Astrocyte of the spinal cord (primary cell): ENCODE measurements at places on chromosomes 6 and 20.

GRCh38 chr6:107750176-107750797 is 73.8 kb downstream of the SCML4 start:
- no peak for DNase-seq

GRCh38 chr20:41185013-41185757 is 47.8 kb downstream of the PLCG1 start:
- DNase-seq, result no peak

DNA sequence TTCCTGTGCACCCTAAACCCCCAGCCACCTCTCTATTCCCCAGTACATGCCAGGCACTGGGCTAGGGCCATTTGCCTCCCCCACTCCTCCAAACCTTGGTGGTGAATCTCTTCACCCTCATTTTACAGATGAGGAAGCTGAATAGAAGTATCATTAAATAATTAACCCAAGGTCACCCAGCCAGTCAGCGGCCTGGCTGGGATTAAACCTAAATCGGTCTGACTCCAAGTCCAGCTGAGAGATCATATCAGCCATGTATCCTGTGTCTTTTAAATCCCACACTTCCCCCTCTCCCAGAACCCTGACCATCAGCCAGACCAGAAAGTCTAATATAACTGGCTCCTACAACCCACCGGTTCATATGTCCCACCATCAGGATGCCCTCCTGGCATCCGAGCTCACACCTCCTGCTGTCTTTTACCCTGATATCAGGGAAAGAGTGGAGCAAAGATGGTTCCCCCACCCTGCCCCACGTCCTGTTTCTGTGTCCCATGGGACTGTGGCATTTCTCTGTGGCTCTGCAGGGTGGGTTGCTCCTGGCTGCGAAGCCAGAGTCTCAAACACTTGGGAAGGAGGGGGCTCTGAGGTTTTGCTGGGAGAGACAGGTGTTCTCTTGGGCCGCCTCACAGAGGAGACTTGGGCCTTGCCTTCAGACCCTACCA is 145.3 kb downstream of the VEGFA start:
- DNase-seq, result no peak

DNA sequence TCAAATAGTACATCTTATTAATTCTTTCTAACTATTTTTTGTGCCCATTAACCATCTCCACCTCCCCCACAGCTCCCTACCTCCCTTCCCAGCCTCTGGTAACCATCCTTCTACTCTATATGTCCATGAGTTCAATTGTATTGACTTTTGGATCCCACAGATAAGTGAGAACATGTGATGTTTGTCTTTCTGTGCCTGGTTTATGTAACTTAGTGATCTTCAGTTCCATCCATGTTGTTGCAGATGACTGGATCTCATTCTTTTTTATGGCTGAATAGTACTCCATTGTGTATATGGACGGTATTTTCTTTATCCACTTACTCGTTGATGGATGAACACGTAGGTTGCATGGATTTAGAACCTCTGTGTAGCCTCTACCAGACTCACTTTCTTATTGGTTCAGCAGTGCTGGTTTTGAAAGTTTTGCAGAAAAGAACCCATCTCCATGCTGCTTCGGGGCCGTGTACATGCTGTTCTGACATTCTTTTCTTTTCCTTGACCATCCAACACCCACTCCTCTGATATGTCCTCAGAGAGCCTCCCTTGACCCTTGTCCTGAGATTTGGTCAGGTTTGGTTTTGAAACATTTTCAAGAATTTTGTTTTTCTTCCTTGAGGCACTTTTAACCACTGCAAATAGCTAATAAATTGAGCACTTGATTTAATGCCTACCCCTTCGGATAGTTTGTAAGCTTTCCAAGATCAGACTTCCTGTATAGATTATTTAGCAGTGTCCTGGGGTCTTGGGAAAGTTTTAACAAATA is 231.2 kb upstream of the ZFP64 start:
- no peak for DNase-seq

DNA sequence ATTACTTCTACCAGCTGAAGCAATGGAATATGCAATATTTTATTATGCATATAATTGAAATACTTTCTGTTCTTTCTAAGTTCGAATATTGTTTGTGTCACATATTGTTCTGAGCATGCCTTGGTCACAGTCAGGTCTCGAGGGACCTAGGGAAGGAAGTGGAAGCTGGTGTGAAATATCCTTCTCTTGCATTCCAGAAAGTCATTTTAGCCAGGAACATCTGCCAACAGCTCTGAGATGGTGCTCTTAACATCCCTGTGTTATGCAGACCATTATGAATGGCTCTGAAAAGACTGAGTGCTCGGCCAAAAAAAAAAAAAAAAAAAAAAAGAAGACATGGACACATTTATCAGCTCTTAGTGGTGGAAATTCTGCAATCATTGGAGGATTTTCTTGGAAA is 132.7 kb upstream of the JAG1 start:
- no peak for DNase-seq

- DNase-seq, result no peak
These were observed 119.9 kb downstream of the RNF144B start for GRCh38 chr6:18507018-18507415.

GRCh38 chr20:17810062-17810631 is 110.4 kb downstream of the BANF2 start:
- no peak for DNase-seq

GRCh38 chr6:78530208-78530607 is 337.1 kb upstream of the IRAK1BP1 start:
- DNase-seq, result no peak

DNA sequence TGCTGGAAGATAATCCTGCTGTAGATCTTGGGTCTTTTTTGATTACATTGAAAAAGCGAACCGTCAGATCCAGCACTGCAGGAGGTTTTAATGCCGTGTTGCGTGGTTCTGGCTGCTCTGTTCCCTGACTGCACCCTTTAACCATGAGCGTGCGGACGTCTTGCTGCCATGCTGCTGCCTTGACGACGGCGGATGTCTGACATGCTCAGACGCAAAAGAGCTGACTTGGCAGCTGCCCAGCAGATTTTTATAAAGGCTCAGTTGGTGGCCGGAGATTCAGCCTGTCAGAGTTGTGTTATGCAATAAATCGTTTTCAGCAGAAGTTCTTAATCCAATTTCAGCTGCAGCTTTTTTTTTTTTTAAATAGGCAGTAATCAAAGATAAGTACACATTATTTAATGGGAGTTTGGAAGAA is 119.4 kb downstream of the JARID2 start:
- DNase-seq, result peak; percentile 90

GRCh38 chr20:59575653-59576052 is 28.7 kb upstream of the PHACTR3 start:
- no peak for DNase-seq

GRCh38 chr20:21510414-21511384 is 3.2 kb downstream of the NKX2-2 start:
- DNase-seq, result no peak

DNA sequence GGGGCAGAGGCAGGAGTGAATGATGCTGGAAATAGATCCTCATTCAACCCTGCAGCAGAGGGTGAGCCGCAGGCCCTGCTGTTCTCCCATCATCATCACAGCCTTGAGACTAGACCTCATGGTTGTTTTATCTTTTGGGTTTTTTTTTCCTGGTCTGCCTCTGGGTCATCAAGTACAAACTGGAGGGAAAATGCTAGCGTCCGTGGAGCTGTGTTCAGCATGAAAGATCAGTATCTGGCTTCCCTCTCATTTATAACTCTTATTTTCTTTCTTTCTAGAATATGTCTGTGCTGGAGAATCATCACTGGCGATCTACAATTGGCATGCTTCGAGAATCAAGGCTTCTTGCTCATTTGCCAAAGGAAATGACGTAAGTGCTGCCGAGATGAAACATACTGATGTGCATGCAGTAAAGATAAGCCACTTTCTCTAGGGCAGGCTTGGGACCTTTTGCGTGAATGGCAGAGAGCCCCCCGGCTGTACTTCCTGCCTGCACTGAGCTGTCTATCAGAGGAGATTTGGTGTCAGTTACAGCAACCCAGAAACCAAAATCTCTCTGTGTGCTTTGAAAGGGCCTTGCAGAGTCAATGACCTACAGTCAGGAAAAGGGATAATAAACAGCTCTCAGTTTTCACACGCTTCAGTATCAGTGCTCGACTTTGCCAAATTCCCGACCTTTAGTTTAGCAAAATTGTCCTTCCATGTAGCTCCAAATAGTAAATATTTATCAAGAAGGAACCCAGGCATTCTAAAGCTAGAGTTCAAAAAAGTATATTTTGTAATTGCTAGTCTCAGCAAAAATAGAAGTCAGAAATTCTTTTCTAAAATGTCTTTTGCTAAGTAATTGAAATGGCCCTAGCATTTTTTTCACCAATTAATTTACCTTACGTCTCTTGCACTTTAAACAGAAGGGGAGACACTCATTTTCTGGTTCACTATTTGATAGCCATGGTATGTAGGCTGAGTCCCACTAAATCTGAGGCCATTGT is 76.3 kb downstream of the MTFR2 start:
- no peak for DNase-seq

- DNase-seq, result no peak
These were observed 18.4 kb upstream of the PTPRK start for GRCh38 chr6:128538763-128539162.
